ENCODE measurements at places on chromosomes 6 and 20.

GRCh38 chr6:106608080-106608668, 21.1 kb downstream of the RTN4IP1 start:
- DNase-seq, result peak; percentile 24

DNA sequence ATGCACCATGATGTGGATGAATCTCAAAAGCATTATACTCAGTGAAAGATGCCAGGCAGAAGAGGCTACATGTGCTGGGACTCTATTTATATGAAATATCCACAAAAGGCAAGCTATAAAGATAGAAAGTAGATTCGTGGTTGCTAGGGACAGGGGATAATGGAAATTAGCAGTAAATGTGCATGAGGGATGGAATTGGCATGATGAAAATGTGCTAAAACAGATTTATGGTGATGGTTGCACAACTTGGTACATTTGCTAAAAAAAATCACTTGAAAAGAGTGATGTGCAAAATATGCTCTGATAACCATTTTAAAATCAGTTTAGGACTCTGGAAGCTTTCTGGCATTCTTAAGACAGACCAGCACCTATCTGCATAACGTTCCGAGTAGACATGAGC, 61.6 kb downstream of the ALDH8A1 start:
- DNase-seq, result no peak

- DNase-seq, result no peak
These were observed 137.6 kb downstream of the UST start for GRCh38 chr6:148884461-148884860.

DNA sequence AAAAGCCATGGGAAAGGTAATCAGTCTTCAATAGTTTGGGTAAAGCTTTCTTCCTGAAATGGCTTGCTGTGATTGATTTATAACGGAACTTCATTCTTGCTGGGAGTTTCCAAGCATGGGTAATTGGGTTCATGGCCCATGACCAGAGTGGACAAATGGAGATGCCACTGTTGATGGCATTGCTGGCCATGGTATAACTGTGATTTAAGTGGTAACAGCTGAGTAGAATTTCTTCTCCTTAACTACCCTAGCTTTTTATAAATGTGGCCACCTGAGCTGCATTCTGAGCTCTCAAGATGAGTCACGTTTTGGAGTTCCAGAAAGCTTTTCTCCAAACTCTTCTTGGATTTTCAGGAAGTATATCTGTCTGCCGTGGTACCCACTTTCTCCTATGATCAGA, 39.9 kb upstream of the SNRPB2 start:
- DNase-seq, result no peak

DNA sequence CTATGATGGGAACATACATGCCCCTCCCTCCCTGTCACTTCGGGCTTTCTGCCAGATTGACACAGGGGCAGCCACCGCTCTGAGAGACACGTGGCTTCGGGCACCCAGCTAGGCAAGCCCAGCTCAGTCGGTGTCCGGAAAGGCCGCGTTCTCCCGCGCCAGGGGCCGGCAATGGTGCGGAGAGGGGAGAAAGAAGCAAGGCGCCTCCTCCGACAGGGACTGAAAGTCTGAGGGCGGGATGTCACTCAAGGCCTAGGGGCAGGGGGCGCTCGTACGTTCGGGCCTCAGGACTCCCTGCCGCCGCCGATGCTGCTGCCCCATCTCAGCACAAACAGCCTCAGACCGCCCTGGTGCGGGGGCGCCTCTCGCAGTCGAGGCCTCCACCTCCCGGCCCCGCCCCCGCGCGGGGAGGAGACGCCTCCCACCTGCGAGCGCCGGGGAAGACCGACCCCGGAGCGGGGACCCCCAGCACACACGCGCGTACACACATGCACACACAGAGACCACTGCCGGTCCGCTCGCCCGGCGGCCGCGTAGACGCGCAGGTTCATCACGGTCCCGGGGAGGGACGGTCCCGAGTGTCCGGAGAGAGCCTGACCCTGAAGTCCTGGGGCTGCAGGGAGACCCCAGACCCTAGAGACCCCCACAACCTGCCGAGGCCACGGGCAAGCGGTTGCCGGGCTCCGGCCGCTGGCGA, 1.9 kb downstream of the GRM4 start:
- DNase-seq, result peak; percentile 64

- no peak for DNase-seq
These were observed 11.2 kb upstream of the PSMG4 start for GRCh38 chr6:3247255-3248146.

DNA sequence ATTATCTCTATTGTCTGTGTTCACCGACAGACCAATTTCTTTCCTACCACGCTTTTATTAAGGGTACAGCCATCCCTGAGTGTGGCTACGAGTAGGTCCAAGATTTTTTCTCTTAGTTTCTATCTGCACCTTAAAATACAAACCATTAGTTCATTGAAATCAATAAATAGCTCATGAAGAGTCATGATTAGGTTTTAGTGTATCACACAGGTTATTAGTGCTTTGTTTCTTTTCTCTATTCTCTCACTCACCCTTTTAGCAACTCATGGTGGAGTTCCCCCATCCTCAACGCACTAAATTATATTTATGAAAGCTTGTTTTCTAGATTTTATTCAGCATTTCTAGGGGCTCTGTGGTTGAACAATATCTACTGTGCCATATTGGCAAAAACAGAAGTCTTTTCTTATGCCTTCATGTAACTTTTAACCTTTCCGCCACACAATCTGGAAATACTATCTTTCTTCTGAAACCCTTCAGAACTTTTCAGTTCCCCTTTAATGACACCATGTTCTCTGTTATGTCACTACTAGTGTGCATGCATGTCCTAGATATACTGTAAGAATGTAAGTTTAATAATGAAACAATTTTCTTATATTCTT, 128.2 kb upstream of the LAMA2 start:
- DNase-seq, result no peak

Data from activated naive CD4-positive, alpha-beta T cell treated with anti-CD3 and anti-CD28 coated beads for 36 hours (primary cell).